ENCODE measurements at places on chromosomes 4 and X. TPM values are rescaled to one million over a fixed set of nuclear protein-coding genes. Genes with fewer than 3 reads are reported as not detected.
A peak's percentile ranks its signal among the peaks of the same experiment; 100 is the strongest.

DNA sequence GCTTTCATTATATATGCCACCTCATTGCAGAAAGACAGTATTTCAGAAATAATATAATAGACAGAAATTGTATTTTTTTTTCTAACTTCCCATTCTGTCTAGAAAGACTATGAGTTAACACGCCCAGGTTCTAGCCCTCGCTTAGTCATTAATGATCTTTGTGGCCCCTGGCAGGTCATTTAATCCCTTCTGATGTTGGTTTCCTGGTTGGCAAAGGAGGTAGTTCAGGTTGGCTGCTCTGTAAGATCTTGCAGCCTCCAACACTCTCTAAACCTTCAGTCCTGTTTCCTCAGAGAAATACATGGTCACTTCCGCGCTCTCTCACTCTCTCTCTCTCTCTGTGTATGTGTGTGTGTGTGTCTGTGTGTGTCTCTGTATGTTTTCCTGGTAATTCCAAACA, 156.3 kb upstream of the NOCT start:
- peak; percentile 49 for DNase-seq

DNA sequence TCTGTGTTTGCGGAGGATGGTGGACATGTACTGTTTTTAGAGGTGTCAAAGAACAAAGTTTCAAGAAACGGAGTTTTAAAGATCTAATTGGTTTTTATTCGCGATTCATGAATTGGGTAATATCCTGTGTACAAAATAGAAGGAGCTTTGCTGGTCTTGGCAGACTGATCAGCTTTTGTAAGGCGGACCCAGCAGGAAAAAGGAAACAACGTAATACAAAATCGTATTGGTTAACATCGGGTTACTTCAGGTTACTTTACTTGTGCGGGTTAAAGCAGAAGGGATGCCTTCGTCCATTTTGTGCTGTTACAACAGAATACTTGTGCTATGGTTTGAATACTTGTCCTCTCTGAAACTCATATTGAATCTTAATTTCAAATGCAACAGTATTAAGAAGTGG, 11.4 kb upstream of the NYX start:
- no peak for DNase-seq

DNA sequence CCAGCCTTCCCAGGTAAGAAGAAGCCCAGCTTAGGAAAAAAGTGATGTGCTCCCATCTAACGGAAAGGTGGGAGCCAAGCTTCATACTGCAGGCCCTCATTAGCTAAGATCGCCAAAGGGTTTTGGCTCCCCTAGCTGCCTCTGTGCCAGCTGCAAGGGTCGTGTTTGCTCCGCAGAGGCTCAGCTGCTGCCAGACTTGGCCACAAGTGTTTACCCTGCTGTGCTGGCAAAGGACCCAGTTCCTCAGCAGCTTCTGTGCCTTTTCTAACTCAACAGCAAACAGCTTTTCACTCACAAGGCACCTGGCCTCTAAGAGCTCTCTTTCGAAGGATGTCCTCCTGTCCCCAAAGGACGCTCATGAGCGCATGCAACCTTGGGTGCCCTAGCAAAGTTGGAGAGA, 12.2 kb upstream of the VMA21 start:
- DNase-seq, result no peak

DNA sequence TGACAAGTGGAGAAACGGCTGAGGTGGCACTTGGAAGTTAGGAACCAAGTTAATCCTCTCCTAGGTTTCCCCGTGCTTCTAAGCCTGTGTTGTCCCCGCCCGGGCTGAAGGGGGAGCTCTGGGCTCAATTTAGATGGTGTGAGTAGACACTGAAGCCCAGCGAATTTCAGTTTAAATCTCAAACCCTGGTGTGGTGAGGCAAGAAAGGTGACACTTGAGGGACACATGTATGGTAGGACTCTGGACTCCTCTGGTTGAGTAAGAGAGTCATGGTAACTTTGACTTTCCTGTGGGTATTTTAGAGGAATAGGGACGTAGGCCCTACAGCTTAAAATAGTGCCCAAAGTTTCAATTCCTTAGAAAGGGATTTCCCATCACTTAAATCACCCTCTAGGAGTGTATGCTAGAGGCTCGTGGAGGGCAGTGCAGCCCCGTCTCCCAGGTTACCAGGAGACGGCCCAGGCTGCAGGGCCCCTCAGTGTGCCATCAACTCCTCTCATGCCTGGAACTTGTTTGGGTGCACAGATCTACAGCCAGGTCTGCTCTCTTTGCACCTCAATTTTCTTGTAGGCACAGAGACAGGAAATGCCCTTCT, 24.0 kb downstream of the HAND2 start:
- no peak for DNase-seq

GRCh38 chr4:42501624-42502401, 104.5 kb downstream of the SHISA3 start:
- no peak for DNase-seq

- peak; percentile 30 for DNase-seq
Observed at GRCh38 chr4:127249066-127249766, 383.5 kb upstream of the INTU start.

- DNase-seq, result no peak
Observed at GRCh38 chr4:94504545-94504944, 52.8 kb downstream of the PDLIM5 start.

DNA sequence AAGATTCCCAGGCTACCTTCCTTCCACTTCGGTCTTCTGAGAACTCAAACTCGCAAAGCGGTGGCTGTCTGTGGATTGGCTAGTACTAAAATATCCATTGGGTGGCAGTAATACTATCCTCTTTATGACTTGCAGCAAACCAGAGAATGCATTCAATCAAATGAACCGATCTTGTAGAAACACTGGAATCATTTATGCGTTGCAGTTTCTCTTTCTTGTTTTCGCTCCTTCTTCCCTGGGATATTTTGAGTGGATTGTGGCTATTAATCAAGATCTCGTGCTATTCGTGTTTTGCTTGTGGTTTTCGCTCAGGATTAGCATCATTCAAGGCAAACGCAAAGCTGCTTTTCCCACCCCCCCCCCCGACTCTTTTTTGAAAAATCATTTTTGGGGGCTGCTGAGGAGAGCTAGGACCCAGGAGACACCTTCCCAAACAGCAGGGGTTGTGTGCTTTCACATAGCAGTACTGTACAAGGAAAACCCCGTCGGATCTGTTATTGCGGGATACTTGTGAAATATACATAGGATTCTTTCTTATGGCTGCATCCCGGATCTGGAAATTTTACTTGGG, at the start of gene IL1RAPL1:
Gene IL1RAPL1 (plus strand): TSS at position 466 of the 571 bp plus-strand sequence.
- DNase-seq, result peak; percentile 41

- no peak for DNase-seq
Observed at GRCh38 chr4:70559211-70559830, 32.7 kb upstream of the AMBN start.

- DNase-seq, result no peak
Observed at GRCh38 chr4:18113710-18114331, 92.3 kb upstream of the LCORL start.

DNA sequence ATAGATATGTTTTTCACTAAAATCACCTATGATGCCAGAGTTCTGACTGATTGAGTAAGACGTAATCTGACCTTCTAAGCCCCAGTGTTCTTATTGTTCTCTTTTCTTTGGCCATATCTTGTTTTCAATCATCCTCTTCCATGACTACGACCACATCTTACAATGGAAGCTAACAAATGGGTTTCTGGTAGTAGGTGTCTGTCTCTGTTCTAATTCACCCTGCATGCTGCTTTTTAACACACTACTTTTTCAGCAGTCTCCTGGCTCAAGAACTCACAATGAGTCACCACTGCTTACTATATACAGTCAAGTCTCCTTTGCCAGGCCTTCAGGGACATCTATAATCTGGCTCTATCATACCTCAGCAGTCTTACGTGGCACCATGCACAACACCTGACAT, 146.1 kb downstream of the NEXMIF start:
- no peak for DNase-seq

DNA sequence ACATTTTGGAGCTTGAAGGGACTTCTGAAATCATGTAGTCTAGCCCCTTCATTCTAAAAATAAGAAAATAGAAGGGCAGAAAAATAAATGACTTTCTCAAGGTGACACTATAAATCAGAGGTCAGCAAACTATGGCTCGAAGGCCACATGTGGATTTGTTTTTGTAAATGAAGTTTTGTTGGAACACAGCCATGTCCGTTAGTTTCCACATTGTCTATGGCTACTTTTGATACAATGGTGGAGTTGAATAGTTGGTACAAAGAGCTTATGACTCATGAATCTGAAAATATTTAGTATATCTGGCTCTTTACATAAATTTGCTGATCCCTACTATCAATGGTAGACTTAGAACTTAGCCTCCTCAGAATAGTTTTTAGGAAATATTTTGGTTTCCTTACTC, 302.4 kb upstream of the PRPS2 start:
- DNase-seq, result no peak

DNA sequence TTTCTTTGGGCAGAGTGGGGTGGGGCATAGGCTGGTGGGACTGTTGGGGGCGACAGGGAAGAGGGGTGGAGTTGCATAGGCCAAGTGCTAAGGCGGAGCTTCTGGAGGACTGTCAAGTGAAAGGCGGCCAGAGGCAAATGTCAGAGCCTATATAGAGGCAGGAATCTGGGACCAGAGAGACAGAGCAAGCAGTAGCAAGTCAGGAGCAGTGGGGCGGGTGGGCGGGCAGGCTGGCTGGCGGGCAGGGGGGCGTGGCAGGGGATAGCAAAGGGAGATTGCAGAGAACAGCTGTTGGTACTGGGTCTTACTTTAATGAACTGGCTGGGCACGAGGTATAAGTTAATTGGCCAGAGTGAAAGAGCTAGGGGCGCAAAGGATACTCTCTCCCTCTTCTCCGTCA, 89.8 kb downstream of the RTL9 start:
- no peak for DNase-seq

GRCh38 chr4:173527103-173527891, 2.7 kb downstream of the HAND2 start:
- no peak for DNase-seq

- no peak for DNase-seq
Observed at GRCh38 chr4:139860435-139861024, 194.9 kb downstream of the MGST2 start.

DNA sequence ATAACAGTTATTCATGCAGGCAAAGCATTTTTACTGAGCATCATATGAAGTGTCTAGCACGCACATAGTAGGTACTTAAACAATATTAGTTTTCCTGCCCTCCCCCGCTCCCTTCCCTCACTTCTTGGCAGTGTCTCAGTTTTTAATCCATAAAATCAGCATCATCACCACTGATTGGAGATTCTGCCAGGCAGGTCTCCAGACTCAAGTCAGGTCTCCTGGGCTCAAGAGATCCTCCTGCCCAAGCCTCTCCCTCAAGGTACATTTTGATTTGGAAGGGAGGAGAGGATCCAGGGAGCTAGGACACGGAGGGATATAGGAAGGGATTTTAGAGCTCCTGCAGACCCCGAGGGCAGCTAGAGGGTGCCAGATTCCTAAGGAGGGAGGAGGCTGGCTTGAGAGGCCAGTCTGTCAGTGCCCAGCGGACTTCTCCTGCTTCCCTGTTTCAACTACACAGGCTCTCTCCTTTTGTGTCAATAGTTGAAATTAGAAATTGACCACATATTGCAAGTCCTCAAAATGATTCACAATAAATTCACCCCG, 4.4 kb upstream of the FAT1 start:
- DNase-seq, result peak; percentile 83

COL25A1 gene
- 0.03 TPM for total RNA-seq

XIAP gene
- total RNA-seq, result 26.0 TPM

FHL1 gene
- total RNA-seq, result 234 TPM

GLUD2 gene
- 0.25 TPM for total RNA-seq

FAAH2 gene
- 0.92 TPM for total RNA-seq

COX7B2 gene
- not detected for total RNA-seq

BCAP31 gene
- 289 TPM for total RNA-seq

IL13RA1 gene
- total RNA-seq, result 24.3 TPM

CDKL2 gene
- 1.7 TPM for total RNA-seq

MAOB gene
- not detected for total RNA-seq

POU4F2 gene
- total RNA-seq, result not detected
